ENCODE measurements at places on chromosomes 2 and 18. TPM values are rescaled to one million over a fixed set of nuclear protein-coding genes. Genes with fewer than 3 reads are reported as not detected.

GRCh38 chr18:79416022-79416676, 20.4 kb downstream of the NFATC1 start:
- no peak for DNase-seq

GRCh38 chr18:26863122-26863879, 2.2 kb downstream of the AQP4 start:
- DNase-seq, result no peak

- DNase-seq, result no peak
These were observed 381.3 kb downstream of the SOX11 start for GRCh38 chr2:6073191-6074088.

DNA sequence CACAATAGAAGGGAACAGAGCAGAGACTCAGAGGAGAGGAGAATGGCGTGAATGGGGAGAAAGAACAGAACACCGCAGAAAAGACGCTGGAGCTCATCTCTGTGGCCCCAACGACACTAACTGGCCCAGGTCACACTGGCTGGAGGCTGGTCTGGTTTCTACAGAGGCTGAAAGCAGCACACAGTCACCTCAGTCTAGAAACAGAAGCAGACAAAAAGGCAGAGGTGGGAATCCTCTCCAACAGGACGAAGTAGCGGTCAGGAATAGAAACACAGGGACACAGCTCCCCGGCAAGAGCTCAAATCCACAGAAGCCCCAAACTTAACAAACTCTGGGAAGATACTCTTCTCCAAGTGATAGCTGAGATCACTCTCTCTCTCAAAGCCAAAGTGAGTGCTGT, 9.2 kb downstream of the SLC66A2 start:
- DNase-seq, result no peak

- DNase-seq, result peak; percentile 75
These were observed 956 bp downstream of the ESPNL start for GRCh38 chr2:238100821-238101771.

GRCh38 chr2:85468096-85468703, 49.7 kb downstream of the SH2D6 start:
- no peak for DNase-seq

DNA sequence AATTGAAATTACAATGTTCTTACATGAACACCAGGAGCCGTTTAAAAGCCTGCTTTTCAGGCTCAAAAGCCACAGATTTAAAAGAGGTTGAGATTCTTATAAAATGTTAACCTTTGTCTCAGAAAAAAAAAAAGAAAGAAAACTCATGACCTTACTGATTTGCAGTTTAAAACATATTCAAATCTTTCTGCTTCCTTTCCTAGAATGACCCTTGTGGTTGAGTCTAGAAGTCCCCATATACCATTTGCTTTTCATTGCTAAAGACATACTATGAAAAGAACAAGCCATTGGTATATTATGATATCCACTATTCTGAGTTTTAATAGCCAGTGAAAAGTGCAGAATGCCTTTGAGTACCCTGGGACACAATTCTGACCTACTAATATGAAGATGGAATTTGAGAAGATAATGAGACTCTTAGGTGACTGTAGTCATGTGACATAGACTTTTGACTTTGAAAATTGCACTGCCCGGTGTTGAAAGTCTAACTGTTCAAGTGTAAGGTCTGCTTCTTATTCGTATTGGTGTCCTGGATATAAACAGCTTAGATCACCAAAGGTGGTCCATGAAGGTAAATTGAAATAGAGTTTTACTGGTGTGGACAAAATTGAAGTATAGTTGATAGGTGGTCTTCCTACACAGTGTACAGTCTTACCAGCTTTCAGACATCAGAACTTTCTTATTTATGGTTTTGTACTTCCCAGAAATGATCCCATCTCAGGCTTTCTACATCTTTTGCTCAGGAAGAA, 117.0 kb downstream of the DOCK10 start:
- no peak for DNase-seq

- DNase-seq, result no peak
These were observed 6.2 kb downstream of the PRKD3 start for GRCh38 chr2:37318401-37318800.

GRCh38 chr2:152716805-152717227, 445 bp downstream of the PRPF40A start:
- DNase-seq, result peak; percentile 64

DNA sequence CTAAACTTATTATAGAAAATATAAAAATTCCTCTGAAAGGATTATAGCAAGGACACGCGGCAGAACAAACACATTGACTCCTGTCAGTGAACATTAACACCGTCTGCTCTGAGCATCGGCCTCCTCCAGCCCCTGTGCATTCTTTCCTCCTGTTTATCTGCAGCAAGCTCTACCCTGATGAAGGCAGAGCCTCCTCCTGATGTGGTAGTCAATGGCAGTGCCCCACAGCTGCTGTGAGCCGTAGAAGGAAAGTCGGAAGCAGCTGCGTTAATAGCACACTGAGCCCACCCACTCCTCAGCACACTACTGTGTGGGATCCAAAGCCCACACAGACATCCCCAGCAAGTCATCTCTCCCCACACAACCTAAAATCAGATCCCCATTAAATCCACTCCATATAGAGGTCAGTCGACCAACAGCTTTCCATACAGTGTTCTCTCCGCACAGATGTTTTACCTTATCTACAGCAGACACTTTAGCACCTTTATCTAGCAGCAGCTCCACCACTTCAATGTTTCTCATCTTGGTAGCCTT, 41.0 kb downstream of the KIDINS220 start:
- no peak for DNase-seq

DNA sequence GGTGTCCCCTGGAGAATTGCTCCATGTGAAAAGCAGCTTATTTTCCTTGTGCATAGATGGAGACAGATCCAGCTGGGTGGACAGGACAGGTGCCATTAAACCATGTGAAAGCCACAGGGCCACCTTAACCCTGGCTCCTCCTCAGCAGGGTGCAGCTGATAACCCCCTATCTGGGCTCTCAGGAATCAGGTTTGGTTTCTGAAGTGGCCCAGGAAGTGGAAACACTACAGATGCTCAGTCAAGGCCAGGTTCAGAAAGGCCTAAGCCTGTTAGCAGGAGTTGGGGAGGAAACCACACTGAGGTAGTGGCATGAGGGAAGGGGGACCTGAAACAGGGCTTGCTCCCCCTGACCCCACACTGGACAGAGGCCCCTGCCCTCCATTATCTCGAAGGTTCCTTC, 217.0 kb downstream of the SPP2 start:
- DNase-seq, result no peak

DNA sequence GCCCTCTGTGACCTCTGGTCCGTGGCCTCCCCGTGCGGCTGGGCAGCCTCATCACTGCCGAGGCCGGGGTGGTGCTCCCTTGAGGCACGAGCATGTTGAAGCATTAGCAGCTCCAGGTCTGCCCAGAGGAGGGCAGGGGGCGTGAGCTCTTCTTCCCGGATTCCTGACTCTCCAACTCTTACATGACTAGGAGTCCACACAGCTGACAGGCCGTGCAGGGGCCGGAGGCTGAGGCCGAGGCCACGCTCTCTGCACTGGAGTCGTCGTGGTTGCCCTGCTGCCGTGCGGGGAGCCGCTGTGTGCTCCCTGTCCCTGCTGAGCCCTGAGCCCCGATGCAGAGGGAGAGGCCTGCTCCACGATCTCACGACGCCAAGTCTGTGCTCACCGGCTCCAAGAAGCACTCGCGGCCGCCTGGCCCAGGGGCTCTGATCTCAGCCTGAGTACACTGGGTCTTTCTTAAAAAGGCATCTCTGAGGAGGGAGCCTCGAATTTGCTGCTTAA, 19.4 kb upstream of the KCNG2 start:
- DNase-seq, result peak; percentile 74

DNA sequence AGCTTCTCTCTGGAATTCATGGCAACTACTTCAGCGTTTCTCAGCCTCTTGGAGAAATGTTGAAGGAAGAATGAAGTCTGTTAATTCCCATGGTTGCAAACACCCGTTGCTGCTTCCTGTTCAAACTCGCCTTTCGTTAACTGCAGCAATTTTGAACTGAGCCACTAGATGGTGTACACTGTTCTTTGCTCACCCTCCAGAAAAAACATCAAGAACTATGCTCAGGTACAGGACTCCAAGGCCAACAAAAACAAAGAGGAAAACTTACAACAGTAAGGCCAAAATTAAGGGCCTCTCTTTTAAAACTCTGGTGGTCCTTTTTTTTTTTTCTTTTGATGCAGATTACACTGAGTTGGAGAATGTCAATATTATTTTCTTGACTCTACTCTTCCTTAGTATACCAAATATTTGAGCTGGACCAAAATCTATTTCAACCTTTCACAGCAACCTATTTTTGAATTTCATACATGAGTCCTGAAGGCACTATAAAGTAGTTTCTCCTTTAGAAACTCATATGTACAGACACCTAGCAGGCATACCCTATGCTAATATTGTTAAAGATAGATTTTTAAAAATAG, 58.2 kb downstream of the KLHL14 start:
- no peak for DNase-seq

DNA sequence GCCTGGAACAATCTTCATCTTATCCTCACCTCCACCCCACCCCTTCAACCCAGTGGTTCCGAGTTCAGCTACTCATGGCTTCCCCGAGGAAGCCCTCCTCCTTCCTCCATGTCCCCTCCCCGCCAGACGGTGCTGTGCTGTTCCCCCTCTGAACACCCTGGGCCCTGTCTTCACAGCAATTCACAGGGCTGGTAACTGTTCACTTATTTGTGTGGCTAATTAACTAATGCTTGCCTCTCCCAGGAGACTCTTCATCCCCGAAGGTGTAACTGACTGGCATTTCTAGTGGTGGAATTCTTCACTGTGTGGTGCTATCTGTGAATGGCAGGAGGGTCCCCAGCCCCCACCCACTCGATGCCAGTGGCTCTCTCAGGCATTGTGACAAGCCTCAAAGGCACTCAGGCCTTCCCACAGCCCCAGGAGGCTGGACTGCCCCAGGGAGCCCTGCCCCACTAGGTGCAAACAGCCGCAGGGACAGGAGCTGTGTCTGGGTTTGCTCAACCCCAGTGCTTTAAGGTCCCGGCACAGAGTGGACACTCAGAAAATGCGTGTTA, 133.7 kb upstream of the ID2 start:
- DNase-seq, result no peak

DNA sequence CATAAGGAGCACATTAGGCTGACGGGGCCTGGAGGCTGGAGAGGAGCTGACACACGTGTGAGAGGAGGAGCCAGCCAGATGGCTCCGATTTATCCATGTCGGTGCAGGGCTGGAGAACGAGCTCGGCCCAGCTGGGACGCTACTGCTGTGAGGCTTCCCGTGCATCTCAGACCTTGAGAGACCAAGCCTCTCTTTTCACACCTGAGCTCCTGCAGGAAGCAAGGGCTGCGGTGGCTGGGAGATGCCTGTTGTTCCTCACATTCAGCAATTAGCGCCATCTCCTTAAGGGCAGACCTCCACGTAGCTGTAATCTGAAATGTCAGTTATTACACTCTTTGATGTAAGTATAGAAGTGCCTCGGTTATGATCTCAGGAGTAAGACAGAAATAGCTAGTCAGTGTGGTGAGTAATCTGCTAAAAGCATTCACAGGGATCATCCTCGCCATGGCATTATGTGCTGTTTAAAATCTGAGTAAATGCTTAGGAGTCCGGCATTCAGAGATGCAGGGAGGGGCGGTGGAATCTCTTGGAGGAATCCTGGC, 107.9 kb downstream of the PRKCE start:
- DNase-seq, result no peak

The CACNB4 gene
- 14.5 TPM for total RNA-seq

The SMAD4 gene
- total RNA-seq, result 93.0 TPM

The SLC9A4 gene
- 0.24 TPM for total RNA-seq

DNA sequence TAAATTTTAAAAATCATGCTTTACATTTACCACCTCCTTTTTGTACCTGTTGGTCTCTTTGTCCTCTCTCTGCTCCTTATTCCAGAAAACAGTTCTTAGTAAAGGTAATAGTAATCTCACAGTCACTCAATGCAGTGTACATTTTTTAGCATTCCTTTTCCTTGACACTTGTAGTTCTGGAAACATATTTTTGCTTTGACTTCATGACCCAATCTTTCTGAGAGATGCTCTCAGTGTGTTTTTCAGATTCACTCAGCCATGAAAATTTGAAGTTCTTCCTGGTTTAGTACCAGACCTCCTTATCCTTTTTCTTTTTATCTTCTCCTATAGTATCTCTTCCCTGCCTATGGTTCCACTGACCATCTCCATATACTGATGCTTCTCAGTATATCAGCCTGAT, 747.5 kb upstream of the ZEB2 start:
- DNase-seq, result no peak

GRCh38 chr2:197001921-197002320, 75.4 kb upstream of the PGAP1 start:
- no peak for DNase-seq

GRCh38 chr2:16475986-16476567, 189.6 kb downstream of the CYRIA start:
- no peak for DNase-seq

The NTSR2 gene
- total RNA-seq, result not detected

DNA sequence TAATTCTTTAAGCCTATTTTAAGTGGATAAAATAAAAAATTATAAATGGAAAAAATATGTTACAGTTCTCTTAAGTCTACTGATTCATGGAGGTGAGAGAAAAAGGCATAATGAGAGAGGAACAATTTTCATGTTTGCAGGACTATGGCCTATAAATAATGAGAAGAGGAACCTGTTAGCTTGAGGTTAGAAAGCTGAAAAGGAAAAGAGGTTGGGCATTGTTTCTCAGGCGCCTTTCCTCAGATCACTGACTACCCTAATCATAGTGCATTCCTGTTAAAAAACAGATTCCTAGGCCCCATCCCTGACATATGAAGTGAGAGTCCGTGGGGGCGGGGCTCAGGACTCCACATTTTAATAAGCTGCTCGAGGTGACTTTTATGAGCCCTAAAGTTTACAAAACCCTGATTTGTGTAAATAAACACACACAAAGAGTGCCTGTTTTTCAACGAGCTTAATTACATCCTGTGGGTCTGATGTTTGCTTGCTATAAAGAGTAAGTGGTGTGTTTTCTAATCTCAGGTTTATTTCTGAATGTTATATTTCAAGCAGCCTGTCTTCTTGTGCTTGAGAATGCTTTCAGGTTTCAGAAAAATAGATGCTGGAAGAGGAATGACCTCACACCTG, 335.5 kb downstream of the CLIP4 start:
- DNase-seq, result no peak

The SLC14A1 gene
- 16.0 TPM for total RNA-seq

DNA sequence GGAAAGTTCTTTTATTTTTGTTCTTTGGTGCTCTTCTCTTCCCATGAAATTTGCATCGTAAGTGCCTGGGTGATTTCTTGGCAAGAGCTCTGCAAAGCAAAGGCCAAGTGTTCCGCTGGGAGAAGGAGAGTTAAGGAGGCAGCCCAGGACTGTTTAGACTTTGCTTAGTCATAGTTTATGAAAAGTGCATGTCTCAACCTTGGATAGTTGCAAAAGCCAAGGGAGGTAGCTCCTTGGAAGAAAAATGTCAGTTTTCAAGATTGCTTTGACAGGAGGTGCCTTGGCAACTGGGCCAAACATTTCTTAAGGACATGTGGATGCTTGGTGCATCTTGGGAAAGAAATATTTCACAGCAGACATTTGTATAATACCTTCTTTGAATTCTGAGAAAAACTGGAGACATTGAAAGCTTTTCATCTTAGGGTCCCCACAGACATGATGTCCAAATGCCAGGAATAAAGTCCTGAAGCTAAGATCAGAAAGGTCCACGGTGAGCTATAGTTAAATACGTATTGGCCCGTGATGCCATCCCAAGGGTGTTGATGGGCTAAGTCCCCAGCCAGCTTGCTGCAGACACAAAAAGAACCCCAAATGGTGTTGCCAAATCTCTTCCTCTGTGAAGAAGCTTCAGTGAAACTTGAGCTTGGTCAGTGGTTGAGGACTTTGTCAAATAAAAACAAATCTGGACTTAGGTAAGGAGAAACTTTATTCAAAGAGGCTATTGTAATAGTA, 96.3 kb upstream of the THUMPD2 start:
- no peak for DNase-seq

The CYP27A1 gene
- 22.3 TPM for total RNA-seq

All from suprapubic skin (tissue), 4 donors.